COLO829 (cell line): ENCODE measurements at places on chromosomes 4 and X.

GRCh38 chr4:82044141-82044993 lies 329.4 kb downstream of the HNRNPD start:
- DNase-seq: peak; percentile 6

- DNase-seq: no peak
Measured at GRCh38 chr4:174582463-174582862, 60.2 kb upstream of the HPGD start.

GRCh38 chr4:184335520-184335919 lies 117.8 kb upstream of the ENPP6 start:
- no peak for DNase-seq

DNA sequence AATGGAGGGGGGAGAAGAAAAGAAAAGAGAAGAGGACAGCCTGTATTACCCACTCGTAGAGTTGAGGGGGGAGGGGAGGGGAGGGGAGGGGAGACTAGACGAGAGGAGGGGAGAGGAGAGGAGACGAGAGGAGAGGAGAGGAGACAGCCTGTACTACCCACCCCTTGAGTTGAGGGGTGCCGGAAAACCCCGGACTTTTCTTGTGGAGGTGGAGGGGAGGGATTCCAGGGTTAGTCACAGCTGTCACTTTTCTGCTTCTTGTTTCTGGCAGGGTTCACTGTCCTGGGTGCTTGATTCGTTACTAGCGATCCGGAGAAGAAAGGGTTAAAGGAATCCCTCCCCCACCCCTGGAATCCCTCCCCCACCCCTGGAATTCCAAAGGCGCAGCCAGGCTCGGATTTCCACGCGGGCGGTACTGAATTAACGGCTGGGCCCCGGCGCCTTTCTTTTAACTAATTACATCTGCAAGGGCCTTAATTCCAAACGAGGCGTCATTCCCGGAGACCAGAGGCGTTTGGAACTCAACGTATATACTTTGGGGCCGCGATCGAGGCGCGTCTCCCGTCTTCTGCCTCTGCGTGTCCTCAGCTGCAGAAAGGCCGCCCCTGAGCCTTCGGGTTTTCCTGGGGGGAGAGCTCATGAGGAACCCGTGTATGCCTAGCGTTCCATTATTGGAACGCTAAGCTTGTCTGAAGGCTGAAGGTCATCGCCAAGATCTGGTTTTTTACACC lies 20.1 kb upstream of the CSF2RA start:
- DNase-seq: no peak

DNA sequence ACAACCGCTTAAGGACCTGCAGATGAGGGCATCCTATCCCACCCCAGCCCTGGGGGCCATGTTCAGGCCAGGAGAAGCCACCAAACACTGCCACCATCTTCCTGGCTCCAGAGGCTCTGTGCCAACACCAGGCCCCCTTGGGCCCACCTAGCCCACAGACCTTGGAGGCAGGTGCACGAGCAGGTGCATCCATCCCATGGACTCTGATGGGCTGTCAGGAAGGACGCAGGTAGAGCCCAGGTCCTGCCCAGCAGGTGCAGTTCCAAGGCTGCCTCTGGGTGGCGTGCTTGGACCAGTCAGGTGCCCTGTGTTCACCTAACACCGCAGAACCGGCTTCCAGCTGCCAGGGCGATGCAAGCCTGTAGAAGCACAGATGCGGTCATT lies 22.8 kb upstream of the PDE6B start:
- no peak for DNase-seq
